Inflammatory macrophage treated with lipopolysaccharide for 4 hours (primary cell): ENCODE measurements at places on chromosomes 12 and 14.
A peak's percentile ranks its signal among the peaks of the same experiment; 100 is the strongest.

DNA sequence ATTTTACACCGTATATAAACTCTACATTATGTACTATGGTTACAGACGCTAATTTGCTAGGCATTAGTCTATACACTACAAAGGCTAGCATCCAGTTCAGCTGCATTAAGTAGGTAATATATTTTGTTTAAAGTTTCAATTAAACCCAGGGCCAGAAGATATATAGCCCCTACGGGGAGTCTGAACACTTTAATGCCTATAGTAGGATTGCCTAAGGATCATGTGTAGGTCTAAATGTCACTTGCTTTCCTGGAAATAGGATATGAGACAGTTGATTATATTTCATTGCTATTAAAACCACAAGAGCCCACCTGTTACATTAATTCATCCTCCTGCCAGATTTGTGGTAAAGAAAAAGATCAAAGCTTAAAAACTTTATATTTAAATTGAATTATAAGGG, 286.9 kb downstream of the TMTC2 start:
- DNase-seq = no peak

GRCh38 chr12:124677552-124678356, 110.3 kb upstream of the NCOR2 start:
- no peak for DNase-seq

DNA sequence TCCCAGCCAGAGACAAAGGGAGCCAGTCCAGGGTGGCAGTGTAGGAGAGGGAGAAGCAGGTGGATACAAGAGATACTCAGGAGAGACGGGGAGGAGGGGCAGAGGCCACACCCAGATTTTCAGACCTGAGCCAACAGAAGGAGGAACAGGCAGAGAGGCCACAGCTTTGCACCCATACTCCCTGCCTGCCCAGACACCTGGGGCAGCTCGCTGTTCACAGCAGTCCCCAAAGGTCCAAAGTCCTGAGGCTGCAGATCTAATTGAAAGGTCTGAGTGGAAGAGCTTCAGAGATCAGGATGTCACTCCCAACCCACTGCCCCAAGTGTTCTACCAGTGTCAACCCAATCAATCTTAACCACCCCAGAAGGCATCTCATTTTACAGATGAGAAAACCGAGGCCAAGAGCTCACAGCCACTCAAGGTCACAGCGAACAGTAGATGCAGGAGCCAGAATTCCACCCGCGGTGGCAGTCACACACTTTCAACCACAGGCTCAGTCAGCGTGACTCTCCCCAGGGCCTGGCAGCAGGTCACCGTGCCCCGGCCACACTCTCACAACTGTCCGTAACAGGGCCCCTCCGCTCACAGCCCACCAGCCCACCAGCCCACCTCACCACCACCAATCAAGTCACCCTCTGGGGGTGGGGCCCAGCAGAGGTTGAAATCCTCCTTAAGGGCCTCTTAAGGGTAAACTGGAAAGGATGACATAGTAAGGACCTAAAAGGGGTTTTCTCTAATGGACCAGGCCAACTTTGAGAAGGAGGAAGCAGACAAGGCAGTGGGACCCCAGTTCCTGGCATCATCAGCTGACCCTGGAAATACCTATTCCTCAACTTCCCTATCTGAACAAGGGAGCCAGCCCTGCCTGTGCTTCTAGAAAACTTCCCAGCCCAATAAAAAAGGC, 33.3 kb downstream of the ACTN1 start:
- DNase-seq = no peak

- DNase-seq = no peak
These were observed 724.0 kb upstream of the TMEM132C start for GRCh38 chr12:127542931-127543330.

DNA sequence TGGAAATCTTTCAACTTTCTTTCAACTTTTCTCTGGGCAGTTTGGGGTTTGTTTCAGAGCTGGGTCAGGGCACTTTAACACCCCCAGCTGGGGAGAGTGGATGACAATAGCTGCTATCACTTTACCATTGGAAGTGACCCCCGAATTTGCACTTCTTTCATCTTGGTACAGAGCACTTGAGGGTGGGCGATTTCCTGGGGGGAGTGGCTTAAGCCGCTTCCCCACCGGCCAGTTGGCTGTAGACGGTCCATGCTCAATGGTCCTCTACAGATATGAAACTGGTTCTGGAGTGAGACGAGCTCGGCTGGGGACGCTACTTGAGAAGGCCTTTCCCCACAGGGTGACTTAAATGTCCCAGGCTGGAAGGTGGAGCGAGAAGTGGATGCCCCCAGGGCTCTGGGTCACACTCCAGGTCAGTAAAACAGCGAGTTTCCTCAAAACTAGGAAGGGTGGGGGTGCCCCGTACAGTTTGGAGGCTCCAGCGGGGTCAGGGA, at the start of gene VRTN:
Gene VRTN (plus strand): TSS at position 231 of the 494 bp plus-strand sequence. CDS start 8,313 bp downstream, outside the sequence.
- no peak for DNase-seq

GRCh38 chr14:95039259-95039992, 117.9 kb downstream of the DICER1 start:
- DNase-seq = no peak

GRCh38 chr12:23375621-23376020, 573.8 kb downstream of the SOX5 start:
- no peak for DNase-seq

DNA sequence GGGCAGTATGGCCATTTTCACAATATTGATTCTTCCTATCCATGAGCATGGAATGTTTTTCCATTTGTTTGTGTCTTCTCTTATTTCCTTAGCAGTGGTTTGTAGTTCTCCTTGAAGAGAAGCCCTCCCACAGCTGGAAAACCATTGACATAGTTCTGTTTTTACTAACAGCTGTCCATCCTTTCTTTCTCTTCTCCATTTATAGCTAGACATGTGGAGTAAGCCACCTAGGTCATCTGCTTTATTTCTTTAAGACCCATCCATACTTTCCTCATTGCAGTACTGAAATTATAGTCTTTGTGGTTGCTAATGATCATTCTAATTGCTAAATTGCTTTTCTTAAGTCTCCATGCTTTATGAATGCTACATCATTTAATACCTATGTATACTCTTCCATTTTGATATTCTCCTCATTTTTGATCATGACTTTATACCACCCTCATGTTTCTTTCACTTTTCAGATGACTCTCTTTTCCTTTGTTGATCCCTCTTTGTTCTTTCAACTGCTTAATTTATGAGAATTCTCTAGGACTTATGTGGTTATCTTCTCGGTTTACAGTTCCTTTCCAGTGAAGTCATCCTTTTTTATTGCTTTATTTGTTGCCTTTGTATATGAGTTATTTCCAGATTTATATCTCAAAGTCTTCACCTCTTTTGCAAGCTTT, 114.2 kb downstream of the PCNX1 start:
- DNase-seq = peak; percentile 32
